HCT116 (cell line): ENCODE measurements at places on chromosomes 11 and 22. TPM values are rescaled to one million over a fixed set of nuclear protein-coding genes. Genes with fewer than 3 reads are reported as not detected.
A peak's percentile ranks its signal among the peaks of the same experiment; 100 is the strongest.

DNA sequence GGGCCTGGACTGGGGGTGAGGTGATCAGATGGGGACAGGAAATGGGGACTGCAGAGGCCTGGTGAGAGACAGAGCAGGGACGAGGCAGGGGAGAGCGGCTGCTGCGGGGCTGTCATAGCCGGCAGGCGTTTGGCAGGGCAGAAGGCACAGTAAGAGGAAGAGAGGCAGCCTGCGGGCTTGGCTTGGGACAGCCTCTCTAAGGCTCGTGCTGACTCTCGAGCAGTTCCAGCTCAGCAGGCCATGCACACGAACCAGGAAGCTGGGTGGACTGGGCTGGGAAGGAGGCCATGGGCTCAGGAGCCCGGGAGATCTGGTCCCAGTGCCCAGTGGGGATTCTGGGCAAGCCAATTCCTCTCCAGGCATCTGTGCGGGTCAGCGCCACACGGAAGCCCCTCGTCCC lies 19.6 kb upstream of the EIF3D start:
- no peak overlapping the region for H3K27ac ChIP-seq
- H3K27me3 ChIP-seq = peaks cover 5% of the 10 kb centered on the region; the same call in 1 of the 2 replicates
- H3K36me3 ChIP-seq = no peaks in the 10 kb centered on the region
- no peak overlapping the region for H3K4me3 ChIP-seq
- H3K4me1 ChIP-seq = peaks cover 3% of the 10 kb centered on the region; the same call in 1 of the 2 replicates
- DNase-seq = no peak

- H3K27me3 ChIP-seq = no peaks in the 10 kb centered on the region
- H3K4me1 ChIP-seq = peaks cover 11% of the 10 kb centered on the region; the same call in 1 of the 2 replicates
- DNase-seq = no peak
These were observed 68.1 kb downstream of the PPP6R3 start for GRCh38 chr11:68528630-68529029.

GRCh38 chr11:86034710-86035109 lies 34.2 kb downstream of the PICALM start:
- no peaks in the 10 kb centered on the region for H3K27me3 ChIP-seq
- H3K4me3 ChIP-seq = no peak overlapping the region
- no peak overlapping the region for H3K27ac ChIP-seq
- no peaks in the 10 kb centered on the region for H3K4me1 ChIP-seq

- H3K27ac ChIP-seq = no peak overlapping the region
- H3K36me3 ChIP-seq = peaks cover 5% of the 10 kb centered on the region
- H3K4me3 ChIP-seq = no peak overlapping the region
- DNase-seq = no peak
These were observed 83.0 kb upstream of the YWHAH start for GRCh38 chr22:31861226-31861840.

- no peaks in the 10 kb centered on the region for H3K27me3 ChIP-seq
- no peak overlapping the region for H3K27ac ChIP-seq
- no peak for DNase-seq
- peaks cover 48% of the 10 kb centered on the region for H3K4me1 ChIP-seq
These were observed 41.1 kb downstream of the RPL27A start for GRCh38 chr11:8723711-8724110.

GRCh38 chr22:48520884-48521588 lies 1306.6 kb downstream of the BRD1 start:
- no peaks in the 10 kb centered on the region for H3K27me3 ChIP-seq
- H3K4me3 ChIP-seq = no peak overlapping the region
- no peak for DNase-seq
- H3K4me1 ChIP-seq = no peaks in the 10 kb centered on the region
- H3K36me3 ChIP-seq = no peaks in the 10 kb centered on the region
- no peak overlapping the region for H3K27ac ChIP-seq

GRCh38 chr11:75474878-75475766 lies 42.1 kb upstream of the KLHL35 start:
- no peak for DNase-seq
- H3K36me3 ChIP-seq = no peaks in the 10 kb centered on the region
- peaks cover 20% of the 10 kb centered on the region for H3K4me1 ChIP-seq
- H3K27ac ChIP-seq = no peak overlapping the region
- no peaks in the 10 kb centered on the region for H3K27me3 ChIP-seq

GRCh38 chr11:70421123-70421522 lies 22.8 kb downstream of the CTTN start:
- no peak overlapping the region for H3K27ac ChIP-seq
- no peak overlapping the region for H3K4me3 ChIP-seq
- H3K36me3 ChIP-seq = peaks cover 64% of the 10 kb centered on the region

DNA sequence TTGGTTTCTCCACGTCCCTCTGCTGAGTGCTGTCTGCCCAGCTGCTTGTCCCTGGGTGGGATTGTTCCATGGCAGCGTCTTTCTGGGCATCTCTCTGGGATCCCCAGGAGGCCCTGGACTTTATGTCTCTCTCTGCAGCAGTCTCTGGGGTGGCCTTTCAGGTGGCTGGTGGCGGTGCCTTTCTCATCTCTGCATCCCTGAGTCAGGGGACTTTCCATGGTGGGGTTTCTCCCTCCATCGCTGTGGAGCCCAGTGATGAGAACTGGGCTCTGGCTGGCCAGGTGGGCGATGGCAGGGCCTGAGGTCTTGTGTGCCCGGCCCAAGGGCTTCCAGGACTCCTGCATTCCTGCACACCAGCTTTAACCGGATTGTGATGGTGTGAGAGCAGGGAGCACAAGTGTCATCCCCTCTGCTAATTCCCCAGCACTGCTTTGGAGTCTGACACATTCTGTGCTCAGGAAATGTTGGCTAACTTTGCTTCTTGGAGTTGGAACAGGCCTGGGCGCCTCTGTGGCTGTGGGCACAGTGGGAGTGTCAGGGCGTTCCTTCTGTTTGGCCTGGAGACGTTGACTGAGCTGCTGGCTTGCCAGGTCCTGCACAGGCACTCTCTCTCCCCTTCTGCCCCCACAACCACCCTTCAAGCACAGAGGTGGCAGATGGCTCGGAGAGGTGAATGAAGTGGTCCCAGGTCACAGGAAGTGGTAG lies 27.9 kb downstream of the FAM83F start:
- no peak overlapping the region for H3K4me3 ChIP-seq
- no peak overlapping the region for H3K27ac ChIP-seq
- no peaks in the 10 kb centered on the region for H3K27me3 ChIP-seq
- no peaks in the 10 kb centered on the region; the same call in 1 of the 2 replicates for H3K36me3 ChIP-seq
- H3K4me1 ChIP-seq = no peaks in the 10 kb centered on the region

- no peak overlapping the region for H3K4me3 ChIP-seq
- no peak overlapping the region for H3K27ac ChIP-seq
- H3K27me3 ChIP-seq = no peaks in the 10 kb centered on the region
- H3K36me3 ChIP-seq = no peaks in the 10 kb centered on the region
- DNase-seq = no peak
These were observed 23.1 kb upstream of the TP53I11 start for GRCh38 chr11:44973632-44974401.

- DNase-seq = no peak
- no peak overlapping the region for H3K4me3 ChIP-seq
- H3K4me1 ChIP-seq = no peaks in the 10 kb centered on the region
These were observed 13.5 kb upstream of the CCDC90B start for GRCh38 chr11:83299681-83300080.

- H3K4me3 ChIP-seq = peak within 1 kb of the TSS; percentile 81
- H3K4me1 ChIP-seq = peaks cover 3% of the 10 kb centered on the region; the same call in 1 of the 2 replicates
- DNase-seq = peak; percentile 18
- H3K27ac ChIP-seq = peak within 1 kb of the TSS; percentile 53; the same call in 1 of the 2 replicates
These were observed at the start of gene NFRKB for GRCh38 chr11:129895126-129896041. TSS of gene NFRKB (minus strand) at chr11:129895578. CDS start at chr11:129892849, 2,729 bp downstream.

DNA sequence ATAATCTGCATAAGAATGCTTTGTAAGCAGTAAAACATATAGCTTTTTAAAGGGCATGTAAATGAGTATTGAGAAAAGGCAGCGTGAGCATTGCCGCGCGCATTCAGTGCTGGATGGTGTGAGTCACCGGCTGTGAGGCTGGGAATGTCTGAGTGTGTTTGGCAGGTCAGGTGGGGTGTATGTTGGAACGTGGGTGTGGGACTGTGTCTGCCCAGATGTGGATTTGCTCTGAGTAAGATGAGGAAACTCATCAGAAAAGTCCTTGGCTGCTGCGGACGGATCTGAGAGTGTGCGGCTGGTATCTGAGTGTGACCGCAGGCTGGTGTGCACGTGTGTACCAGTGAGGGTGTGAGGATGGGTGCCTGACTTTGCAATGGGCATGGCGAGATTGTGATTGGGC lies 66.2 kb upstream of the NECTIN1 start:
- H3K27ac ChIP-seq = no peak overlapping the region
- no peak for DNase-seq
- H3K36me3 ChIP-seq = no peaks in the 10 kb centered on the region

- H3K27me3 ChIP-seq = peaks cover 16% of the 10 kb centered on the region; the same call in 1 of the 2 replicates
- DNase-seq = no peak
- H3K4me3 ChIP-seq = no peak overlapping the region
- H3K36me3 ChIP-seq = no peaks in the 10 kb centered on the region
- no peak overlapping the region for H3K27ac ChIP-seq
- H3K4me1 ChIP-seq = no peaks in the 10 kb centered on the region
These were observed 109.6 kb upstream of the B3GAT1 start for GRCh38 chr11:134521452-134522289.

DNA sequence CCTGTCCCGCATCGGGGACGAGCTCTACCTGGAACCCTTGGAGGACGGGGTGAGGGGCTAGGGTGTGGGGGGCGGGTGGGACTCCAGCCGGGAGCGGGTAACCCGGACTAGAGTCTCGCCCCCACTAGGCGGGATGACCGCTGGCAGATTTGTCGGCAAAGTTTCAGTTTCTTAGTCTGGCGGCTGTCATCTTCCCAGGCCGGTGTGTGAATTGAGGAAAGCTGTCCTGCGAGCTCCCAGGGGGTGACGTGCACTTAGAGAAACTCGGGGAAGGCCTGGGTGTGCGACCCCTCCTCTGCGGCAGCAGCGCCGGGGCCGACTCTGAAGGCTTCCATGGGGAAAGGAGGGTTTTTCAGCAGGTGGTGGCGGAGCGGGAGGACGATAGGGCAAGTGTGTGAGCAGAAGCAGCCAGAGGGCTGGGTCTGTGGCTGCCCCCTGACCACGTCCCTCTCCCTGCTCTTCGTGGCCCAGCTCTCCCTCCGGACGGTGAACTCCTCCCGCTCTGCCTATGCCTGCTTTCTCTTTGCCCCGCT lies 463 bp downstream of the RAD9A start:
- H3K4me1 ChIP-seq = peaks cover 9% of the 10 kb centered on the region
- H3K4me3 ChIP-seq = peak overlapping the region; percentile 69
- no peaks in the 10 kb centered on the region for H3K27me3 ChIP-seq
- peak overlapping the region; percentile 85 for H3K27ac ChIP-seq

GRCh38 chr11:70075836-70076235 lies 2.3 kb upstream of the ANO1 start:
- H3K36me3 ChIP-seq = no peaks in the 10 kb centered on the region
- H3K4me3 ChIP-seq = no peak overlapping the region
- DNase-seq = no peak
- no peaks in the 10 kb centered on the region for H3K27me3 ChIP-seq
- no peak overlapping the region for H3K27ac ChIP-seq

GRCh38 chr11:73493956-73494598 lies 103.8 kb downstream of the FAM168A start:
- peaks cover 26% of the 10 kb centered on the region for H3K4me1 ChIP-seq
- H3K4me3 ChIP-seq = peak overlapping the region; percentile 9; the same call in 1 of the 2 replicates
- no peaks in the 10 kb centered on the region for H3K36me3 ChIP-seq
- peak overlapping the region; percentile 65 for H3K27ac ChIP-seq
- peak; percentile 90 for DNase-seq

- no peak overlapping the region for H3K27ac ChIP-seq
- H3K4me3 ChIP-seq = no peak overlapping the region
- no peak for DNase-seq
- 0 out of 2 replicates have a peak, but pooled peaks cover 3% of the 10 kb centered on the region for H3K4me1 ChIP-seq
- peaks cover 14% of the 10 kb centered on the region; the same call in 1 of the 2 replicates for H3K27me3 ChIP-seq
- no peaks in the 10 kb centered on the region for H3K36me3 ChIP-seq
These were observed 10.5 kb upstream of the RPS19BP1 start for GRCh38 chr22:39543095-39543494.

- no peaks in the 10 kb centered on the region for H3K36me3 ChIP-seq
- DNase-seq = no peak
- no peak overlapping the region for H3K27ac ChIP-seq
- no peaks in the 10 kb centered on the region for H3K27me3 ChIP-seq
- peaks cover 2% of the 10 kb centered on the region; the same call in 1 of the 2 replicates for H3K4me1 ChIP-seq
These were observed 73.5 kb upstream of the PITPNB start for GRCh38 chr22:27992294-27993165.

DNA sequence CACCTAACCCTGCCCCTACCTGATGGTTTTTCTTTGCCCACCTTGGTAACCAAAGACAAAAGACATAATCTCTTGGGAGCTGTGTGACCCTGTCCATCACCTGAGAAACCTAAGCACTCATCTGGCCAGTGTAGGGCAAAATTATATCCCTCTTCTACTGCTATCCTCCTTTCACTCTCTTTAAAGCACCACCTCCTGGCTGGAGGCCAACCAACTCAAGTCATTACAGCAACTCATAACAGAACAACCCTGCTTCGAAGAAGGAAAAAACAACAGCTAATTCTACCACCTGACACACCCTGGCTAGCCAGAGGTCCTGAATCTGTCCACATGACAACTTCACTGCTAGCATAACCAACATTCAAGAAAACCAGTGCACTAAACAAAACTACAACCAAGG lies 45.5 kb downstream of the GAS2 start:
- no peak overlapping the region for H3K27ac ChIP-seq
- H3K4me1 ChIP-seq = no peaks in the 10 kb centered on the region
- H3K4me3 ChIP-seq = no peak overlapping the region
- H3K27me3 ChIP-seq = no peaks in the 10 kb centered on the region; the same call in 1 of the 2 replicates

DNA sequence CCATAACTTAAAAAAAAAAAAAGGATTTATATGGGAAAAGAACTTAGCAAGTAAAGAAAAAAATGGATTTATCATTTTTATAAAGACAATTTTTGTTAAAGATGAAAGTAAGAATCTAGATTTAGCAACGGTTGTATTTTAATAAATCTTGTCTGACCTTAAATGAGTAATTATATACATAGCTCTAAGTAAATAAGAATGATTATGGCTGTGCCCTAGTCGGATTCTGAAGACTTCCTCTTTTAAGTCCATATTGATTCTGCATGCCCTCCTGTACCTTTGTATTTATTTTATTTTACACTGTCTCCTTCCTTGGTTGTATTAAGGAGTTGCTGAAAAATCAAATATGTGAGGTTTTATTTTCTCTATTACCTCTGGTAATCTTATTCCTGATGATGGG lies 7.1 kb downstream of the RBX1 start:
- H3K4me1 ChIP-seq = no peaks in the 10 kb centered on the region
- no peak overlapping the region for H3K27ac ChIP-seq
- no peak overlapping the region for H3K4me3 ChIP-seq
- H3K36me3 ChIP-seq = peaks cover 34% of the 10 kb centered on the region
- H3K27me3 ChIP-seq = no peaks in the 10 kb centered on the region

GRCh38 chr11:124738713-124739478 lies 846 bp upstream of the NRGN start:
- no peaks in the 10 kb centered on the region for H3K36me3 ChIP-seq
- H3K27me3 ChIP-seq = peaks cover 7% of the 10 kb centered on the region; the same call in 1 of the 2 replicates
- peaks cover 15% of the 10 kb centered on the region for H3K4me1 ChIP-seq

The FGF4 gene
- total RNA-seq = not detected

The CALCA gene
- total RNA-seq = not detected

The PATE2 gene
- total RNA-seq = not detected

The MYRF gene
- total RNA-seq = 52.3 TPM

The HBG2 gene
- 48.1 TPM for total RNA-seq

The ADM gene
- 87.2 TPM for total RNA-seq

The HTR3B gene
- not detected for total RNA-seq

The HSCB gene
- 14.5 TPM for total RNA-seq

The OR8D1 gene
- total RNA-seq = not detected
